ENCODE measurements at places on chromosomes 16 and 17.

DNA sequence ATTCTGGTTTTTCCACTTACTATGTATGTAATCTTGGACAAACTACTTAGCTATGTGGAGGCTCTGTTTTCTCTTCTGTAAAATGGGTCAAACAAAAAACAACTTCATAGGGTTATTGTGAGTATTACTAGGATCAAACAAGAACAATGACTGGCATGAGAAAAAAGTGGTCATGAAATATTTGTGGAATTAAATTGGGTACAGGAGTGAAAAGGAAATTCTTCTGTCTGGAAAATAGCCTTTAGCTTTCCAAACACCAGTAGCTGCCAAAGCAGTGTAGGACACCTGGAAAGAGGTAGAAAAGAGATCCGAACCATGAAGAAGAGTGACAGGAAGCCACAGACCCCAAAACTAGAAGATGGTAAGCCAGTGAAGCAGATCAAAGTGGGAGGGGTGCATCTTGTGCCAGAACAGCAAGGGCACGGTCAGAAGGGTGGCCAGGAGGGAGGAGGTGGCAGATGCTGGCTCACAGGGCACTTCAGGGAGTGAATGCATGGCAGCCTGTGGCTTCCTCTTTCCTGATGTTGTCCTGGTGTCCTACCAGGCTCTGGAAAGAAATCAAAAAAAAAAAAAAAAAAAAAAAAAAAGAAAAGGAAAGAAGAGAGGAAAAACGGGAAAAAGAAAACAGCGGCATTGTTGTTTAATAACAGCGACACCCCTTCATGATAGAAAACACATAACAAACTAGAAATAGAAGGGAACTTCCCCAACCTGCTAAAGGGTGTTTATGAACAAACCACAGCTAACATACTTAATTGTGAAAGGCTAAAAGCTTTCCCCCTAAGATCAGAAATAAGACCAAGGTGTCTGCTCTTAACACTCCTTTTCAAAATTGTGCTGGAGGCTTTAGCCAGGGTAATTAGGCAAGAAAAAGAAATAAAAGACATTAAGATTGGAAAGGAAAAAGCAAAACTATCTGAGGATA, 67.9 kb downstream of the PCTP start:
- no peak for DNase-seq

DNA sequence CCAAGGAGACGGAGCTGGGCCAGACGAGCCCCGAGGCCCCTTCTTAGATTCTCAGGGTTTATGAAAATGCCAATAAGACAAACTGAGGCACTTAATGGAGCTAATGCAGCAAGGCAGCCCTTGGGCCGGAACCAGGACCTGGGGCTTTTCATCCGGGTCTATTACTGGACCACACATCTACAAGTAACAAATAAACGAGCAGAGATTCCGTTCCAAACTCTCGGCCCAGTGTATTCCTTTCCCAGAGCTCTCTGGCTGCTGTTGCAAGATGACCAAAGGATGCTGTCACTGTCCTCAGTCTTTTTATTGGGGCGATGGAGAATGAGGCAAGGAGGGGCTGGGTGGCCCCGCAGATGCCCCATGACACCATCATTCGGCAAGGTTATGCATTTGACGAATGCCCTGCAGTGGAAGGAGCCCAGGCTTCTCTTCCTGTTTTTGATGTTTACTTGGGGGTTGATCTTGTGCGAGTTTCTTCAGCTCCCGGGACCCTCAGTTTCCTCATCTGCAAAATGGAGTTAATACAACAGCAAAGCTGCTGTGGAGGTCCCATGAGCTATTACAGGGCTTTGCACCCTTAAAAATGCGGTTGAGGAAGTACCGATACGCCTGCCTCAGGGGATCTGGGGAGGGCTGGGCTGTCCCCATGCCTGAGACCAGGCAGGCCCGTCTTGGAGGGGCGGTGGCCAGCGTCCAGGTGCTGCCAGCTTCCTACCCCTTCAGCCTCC, 1.1 kb upstream of the NTN1 start:
- peak; percentile 65 for DNase-seq

DNA sequence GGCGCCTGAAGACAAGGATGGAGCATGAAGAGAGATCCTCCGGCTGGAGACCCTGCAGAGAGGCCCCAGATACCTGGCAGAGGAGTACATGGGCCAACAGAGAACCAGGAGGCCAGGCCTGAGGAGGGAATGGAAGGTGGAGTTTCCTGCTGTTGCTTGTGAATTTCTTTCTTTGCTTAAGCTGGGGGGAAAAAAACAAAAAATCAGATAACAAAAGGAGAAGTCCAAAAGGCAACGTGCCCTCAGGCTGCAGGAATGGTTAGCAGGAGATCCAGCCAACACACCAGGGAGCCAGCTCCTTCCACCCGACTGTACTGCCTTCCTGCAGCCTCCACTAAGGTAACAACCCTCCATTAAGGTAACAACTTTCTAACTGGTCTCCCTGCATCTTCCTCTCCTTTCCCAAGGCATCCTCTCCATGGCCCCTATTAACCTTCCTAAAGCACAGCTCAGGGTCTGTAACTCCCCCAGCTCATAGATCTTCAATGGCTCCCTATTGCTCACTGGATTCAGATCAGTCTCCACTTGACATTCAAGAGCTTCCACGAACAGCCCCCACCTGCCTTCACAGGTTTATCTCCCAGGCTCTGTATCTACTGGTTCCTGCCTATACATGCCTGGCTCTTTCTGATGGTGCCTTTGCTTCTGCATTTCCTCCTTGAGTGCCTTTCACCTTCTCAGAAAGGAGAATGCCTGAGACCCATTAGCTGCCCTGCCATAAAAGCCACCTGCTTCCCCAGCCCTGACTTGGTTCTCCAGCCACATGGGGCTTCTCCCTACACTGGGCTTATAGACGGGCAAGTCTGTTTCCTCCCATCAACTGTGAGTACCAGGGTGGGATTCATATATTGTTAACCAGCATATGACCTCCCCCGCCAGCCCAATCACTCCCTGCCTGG, 725 bp upstream of the ARL5C start:
- DNase-seq = no peak

DNA sequence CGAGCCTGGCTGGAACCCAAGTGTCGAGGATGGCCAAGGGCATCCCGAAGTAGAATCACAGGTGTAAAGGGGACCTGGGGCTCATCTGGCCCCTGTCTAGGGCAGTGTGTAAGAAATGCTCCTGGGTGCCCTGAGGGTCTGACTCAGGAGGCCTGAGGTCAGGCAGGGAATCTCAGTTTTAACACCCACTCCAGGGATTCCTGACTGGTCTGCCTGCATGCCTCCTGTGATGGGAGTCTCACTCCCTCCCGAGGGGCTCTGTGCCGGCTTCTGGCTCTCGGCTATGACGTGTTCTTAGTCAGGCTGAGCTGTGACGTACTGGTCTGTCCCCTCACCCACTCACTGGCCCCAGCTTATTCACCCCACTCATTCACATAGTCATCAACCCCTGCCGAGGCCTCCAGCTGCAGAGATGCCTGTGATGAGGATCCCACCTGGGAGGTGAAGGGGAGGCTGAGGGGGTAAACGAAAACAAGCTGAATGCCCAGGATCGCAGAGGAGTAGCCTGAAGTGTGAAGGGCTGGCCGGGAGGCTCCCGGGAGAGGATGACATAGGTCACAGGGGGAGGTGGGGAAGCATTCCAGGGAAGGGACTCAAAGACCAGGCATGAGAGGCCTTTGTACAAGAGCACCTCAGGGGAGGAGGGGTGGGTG, 23.8 kb downstream of the FAM83G start:
- no peak for DNase-seq
